ENCODE measurements at places on chromosomes 12 and 14.
A peak's percentile ranks its signal among the peaks of the same experiment; 100 is the strongest.

- peak; percentile 17 for DNase-seq
These were observed 216.6 kb upstream of the C14orf180 start for GRCh38 chr14:104362761-104363605.

GRCh38 chr12:122732170-122732569 lies 1.5 kb upstream of the HCAR1 start:
- DNase-seq: no peak

GRCh38 chr14:106395456-106396050 lies 869.2 kb downstream of the TMEM121 start:
- DNase-seq: no peak

- DNase-seq: no peak
These were observed 281.1 kb upstream of the AMIGO2 start for GRCh38 chr12:47360771-47361388.

- no peak for DNase-seq
These were observed 5.1 kb downstream of the CLECL1 start for GRCh38 chr12:9727813-9728212.

DNA sequence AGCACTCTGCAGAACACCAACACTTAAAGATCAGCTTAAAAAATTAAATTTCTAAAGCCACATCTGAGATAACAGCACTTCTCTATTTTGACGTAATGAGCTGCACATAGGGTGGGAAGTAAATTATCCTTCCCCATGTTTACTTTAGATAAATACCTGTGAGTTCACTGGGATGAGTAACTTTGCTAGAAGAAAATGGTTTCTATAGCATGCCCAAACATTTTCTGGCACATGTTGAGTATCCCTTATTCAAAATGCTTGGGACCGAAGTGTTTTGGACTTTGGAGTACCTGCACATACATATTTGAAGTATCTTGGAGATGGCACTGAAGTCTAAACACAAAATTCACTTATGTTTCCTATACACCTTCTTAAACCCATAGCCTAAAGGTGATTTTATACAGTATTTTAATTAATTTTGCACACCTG lies 6.6 kb downstream of the SLC38A2 start:
- no peak for DNase-seq

GRCh38 chr12:16607906-16608775 lies 2.2 kb upstream of the LMO3 start:
- no peak for DNase-seq

GRCh38 chr14:89920056-89920455 lies 34.5 kb downstream of the EFCAB11 start:
- DNase-seq: no peak

- no peak for DNase-seq
These were observed 29.4 kb upstream of the ETFBKMT start for GRCh38 chr12:31629756-31630732.

DNA sequence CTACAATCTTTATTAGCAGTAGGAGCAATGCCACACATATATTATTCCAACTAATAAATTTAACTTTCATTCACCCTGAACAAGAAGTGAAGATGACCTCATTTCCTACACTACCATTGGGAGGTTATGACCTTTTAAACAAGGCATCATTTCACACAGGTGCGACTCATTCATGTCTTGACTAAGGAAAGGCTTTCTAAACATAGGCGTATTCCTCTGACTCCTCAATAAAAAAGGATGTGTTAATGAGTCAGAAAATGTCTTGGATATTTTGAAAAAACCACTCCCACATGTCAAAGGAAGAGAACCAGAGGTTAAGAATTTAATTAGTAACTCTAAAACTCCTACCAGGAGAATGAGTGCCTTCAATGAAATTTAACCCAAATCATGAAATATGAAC lies 115.2 kb downstream of the PRICKLE1 start:
- DNase-seq: no peak

GRCh38 chr14:83702619-83703018 lies 1827.3 kb upstream of the FLRT2 start:
- no peak for DNase-seq

GRCh38 chr14:91509083-91509877 lies 830 bp downstream of the PPP4R3A start:
- DNase-seq: peak; percentile 49

GRCh38 chr12:52515927-52516831 lies 4.0 kb downstream of the KRT5 start:
- no peak for DNase-seq
